ENCODE measurements at places on chromosomes 6 and 20.

DNA sequence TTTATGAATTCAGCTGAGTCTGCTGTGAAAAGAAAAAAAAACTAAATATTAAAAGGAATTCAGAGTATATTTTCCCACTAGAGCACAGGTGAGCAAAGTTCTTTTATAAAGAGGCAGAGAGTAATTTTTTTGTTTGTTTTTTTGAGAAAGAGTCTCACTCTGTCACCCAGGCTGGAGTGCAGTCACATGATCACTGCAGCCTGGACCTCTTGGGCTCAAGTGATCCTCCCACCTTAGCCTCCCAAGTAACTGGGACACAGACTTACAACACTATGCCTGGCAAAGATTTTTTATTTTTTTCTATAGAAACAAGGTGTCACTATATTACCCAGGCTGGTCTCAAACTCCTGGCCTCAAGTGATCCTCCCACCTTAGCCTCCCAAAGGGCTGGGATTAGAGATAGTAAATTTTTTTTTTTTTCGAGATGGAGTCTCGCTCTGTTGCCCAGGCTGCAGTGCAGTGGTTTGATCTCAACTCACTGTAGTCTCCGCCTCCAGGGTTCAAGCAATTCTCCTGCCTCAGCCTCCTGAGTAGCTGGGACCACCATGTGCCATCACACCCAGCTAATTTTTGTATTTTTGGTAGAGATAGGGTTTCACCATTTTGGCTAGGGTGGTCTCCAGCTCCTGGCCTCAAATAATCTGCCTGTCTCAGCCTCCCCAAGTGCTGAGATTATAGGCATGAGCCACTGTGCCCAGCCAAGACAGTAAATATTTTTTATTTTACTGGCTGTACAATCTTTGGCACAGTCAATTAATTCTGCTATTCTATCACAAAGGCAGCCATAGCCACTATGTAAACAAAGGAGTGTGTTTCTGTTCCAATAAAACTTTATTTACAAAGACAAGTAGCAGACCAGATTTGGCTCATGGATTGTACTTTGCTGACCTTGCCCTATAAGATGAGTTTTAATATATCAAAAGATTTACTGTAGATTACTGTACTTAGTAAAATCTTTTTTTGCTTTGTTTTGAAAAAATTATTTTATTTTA lies 14.5 kb upstream of the B4GALT5 start:
- no peak for DNase-seq

- no peak for DNase-seq
These were observed 125.9 kb upstream of the TRAF3IP2 start for GRCh38 chr6:111731456-111732195.

DNA sequence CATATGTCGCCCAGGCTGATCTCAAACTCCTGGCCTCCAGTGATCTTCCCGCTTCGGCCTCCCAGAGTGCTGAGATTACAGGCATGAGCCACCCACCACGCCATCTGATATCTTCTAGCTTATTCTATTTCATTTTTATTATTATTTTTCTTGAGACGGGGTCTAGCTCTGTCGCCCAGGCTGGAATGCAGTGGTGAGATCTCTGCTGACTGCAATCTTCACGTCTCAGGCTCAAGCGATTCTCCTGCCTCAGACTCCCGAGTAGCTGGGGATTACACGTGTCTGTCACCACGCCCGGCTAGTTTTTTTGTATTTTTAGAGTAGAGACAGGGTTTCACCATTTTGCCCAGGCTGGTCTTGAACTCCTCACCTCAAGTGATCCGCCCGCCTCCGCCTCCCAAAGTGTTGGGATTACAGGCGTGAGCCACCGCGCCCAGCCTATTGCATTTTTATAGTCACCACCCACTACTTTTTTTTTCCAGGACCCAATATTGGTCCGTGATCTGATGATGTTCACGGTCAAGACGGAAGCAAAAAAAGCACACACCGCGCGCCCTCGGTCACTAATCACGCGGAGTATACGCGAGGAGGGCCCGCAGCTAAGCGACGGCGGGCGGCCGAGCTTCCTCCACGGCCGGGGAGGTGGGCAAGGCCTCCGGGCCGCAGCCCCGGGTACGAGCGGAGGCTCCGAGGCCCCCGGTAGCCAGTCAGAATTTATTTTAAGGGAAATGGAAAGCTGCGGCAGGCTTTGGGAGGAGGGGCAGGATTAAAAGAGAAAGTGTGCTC lies 1.1 kb upstream of the LSM14B start:
- DNase-seq, result peak; percentile 82

GRCh38 chr6:88679841-88680240 lies 283.6 kb downstream of the RNGTT start:
- DNase-seq, result no peak

- DNase-seq, result no peak
These were observed 4.4 kb downstream of the COL20A1 start for GRCh38 chr20:63297371-63297781.

DNA sequence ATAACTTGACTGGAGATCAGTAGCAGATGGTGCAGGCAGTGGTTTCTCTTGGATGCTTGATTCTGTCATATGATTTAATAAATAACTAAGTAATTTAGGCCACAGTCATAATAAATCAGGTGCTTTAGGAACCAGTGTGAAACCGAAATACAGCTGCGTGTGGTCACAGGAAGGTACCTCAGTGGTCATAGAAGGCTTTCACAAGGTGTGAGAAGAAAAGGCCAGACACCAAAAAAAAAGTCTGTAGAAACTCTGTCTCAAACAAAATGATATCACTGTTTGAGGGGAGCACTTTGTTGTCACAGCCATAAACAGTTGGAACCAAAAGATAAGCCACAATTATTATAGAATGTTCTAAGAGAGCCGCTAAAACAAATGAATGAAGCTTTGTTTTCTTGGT lies 56.5 kb downstream of the ARMC2 start:
- DNase-seq, result no peak

DNA sequence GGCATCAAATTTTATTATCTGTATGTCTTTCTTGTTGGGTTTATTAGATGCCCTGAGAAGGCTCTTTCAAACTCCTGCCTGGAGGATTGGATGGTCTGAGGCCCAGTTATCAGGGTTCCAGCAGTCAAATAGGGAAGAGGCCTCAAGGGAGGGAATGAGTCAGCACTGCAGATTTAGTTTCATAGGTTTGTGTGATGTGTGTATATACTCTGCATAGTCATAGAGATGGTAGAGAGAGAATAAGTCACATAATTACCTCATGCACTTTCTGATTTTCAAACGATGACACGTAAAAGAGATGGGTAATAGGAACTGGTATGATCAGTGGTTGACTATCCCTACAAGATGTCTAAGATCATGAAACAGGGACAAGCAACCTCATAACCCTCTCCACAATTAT lies 82.1 kb downstream of the ADAT2 start:
- DNase-seq, result no peak

GRCh38 chr20:50725724-50726005 lies 5.7 kb upstream of the PARD6B start:
- no peak for DNase-seq

DNA sequence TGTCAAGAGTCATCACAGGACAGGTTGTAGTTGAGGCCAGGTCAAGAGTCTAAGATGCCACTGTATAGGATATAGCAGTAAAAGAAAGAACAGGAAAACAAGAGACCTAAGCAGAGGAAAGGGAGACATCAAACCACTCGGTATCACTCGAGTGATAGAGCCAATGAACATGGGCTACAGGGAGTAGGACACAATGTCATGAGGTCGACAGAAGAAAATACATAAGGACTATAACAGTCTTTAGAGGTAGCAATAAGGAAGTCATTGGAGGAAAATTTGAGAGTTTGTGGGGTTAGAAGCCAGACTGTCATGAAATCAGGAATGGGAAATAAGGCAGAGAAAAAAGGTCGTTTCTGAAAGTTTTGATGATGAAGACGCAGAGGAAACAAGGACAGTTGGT lies 99.7 kb downstream of the PRKN start:
- no peak for DNase-seq

GRCh38 chr20:41072915-41073314 lies 44.3 kb downstream of the TOP1 start:
- DNase-seq, result no peak

DNA sequence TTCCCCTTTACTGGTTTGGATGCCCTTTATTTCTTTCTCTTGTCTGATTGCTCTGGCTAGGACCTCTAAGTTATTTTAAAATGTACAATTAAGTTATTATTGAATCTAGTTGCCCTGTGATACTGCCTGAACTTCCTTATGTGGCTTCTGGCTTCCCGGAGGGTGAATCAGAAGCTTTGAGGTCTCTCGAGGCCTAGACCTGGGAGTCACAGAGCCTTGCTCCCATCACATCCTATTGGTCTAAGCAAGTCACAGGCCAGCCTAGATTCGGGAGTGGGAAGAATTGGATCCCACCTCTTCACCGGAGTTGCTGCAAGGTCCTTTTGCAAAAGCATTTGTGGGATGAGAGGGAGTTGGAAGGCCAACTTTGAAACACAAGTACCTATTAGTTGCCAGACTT lies 15.2 kb downstream of the BCAS4 start:
- no peak for DNase-seq
